ENCODE measurements at places on chromosomes 6 and 20. TPM values are rescaled to one million over a fixed set of nuclear protein-coding genes. Genes with fewer than 3 reads are reported as not detected.

The TFAP2A gene
- total RNA-seq = 14.2 TPM

- no peak for DNase-seq
These were observed 112.4 kb upstream of the SALL4 start for GRCh38 chr20:51914758-51915157.

- DNase-seq = no peak
These were observed 67.0 kb downstream of the IYD start for GRCh38 chr6:150435832-150436231.

DNA sequence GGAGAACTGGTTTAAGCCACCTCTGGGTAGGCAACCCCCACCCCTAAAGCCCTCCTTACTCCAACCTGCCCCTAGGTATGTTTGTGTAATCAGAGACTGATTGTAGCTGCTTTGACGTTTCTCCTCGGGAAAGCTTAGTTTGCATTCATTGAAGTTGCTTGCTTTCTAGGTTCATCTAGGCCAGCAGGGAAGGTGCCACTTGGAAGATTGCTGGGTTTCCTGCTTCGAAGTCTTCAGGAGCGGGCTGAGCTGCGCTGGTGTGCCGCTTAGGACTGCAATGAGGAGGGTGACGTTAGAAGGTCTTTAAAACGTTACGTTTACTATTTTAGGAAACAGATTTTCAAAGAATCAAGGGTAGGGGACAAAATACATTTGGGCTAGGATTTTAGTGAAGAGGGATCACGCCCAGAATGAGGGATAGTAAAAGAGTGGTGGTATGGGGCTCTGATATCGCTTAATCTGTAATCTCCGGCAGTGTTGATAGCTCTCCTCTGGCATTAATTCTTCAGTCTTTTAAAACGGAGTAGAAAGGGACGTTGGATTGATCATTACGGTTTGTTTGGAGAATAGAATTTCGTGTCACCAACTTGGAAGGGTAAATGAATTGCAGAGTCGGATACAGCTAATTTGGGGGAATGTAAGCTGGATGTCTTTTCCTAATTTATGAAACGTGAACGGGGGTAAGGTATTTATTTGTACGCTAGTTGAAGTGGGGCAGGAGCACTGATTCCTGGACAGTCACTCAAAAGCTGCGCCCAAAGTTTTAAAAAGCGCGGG is 92.6 kb upstream of the PRDM1 start:
- no peak for DNase-seq

The FAM83C gene
- total RNA-seq = not detected

The PRL gene
- total RNA-seq = not detected

DNA sequence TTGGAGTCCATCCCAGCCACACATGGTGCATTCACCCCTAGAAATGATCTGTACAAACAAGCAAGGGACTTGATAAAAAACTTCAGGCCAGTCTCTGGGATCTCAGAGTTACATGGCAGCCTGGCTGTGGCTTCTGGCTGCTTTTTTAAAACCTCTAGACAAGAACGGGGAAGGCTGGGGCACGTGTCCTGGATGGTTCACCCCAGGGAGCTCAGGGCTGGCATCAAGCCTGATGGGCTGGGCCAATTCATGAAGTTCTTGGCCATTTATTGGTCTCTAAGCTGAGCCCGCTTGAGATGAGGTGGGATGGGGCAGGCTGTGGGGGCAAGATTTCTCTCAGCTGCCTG is 10.4 kb upstream of the ZFAND3 start:
- DNase-seq = no peak

DNA sequence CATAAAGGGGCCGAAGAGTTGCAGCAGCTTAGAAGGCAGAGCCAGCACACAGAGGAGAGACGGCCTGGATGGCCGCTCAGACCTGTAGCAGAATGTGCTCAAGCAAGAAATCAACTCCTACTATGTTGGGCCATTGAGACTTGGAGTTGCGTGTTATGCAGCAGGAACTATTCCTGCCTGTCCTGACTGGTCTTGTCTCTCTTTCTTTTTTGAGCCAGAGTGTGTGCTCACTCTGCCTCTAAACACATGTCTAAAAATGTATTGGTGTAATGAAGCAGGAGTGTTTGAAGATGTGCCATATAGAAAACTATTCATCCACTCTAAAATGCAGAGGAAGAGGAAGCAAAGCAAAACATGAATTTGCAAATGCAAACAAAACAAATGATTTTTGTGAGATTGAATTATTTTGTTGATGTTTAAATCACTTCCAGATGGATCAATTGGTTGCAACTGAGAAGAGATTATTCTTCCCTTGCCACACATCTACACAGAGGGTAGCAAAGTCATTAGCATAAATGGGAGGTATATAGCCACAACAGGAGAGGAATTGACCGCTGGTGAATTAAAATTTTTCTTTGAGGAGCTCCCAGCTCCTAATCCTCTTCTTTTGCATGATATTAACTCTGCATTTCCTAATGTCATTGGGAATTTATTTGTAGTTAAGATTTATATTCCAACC is 20.4 kb upstream of the SYNJ2 start:
- no peak for DNase-seq

The PLA2G7 gene
- 10.6 TPM for total RNA-seq

GRCh38 chr20:19129306-19129705 is 83.1 kb upstream of the SLC24A3 start:
- DNase-seq = no peak

DNA sequence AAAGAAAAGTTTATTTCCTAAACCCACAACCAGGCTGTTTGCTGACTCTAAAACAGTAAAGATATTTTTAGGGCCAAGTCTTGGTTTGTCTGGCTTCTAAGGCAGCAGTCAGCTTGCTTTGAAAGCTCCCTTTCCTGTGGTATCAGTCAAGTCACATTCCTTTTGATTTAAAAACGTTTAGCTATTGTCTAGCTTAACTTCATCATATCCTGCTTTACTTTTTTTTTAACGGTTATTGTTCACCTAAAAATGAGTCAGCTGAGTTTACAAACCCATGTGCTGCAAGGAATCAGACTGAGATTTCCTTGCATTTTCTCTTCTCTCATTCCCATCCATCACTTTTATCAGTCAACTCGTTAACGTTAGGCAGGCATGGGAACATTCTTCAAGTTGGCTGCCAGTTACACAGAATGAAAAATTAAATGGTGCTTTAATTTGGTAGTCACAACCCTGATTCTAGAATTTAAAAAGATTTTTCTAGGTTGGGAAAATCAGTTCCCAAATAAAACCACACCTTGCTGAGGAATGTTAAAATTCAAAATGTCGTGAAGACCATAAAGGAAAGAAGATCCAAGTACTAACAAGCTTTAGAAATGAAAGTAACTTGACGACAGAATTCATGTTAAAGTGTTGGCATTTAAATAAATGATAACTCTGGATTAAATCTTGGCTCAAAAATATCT is 45.9 kb downstream of the ELOVL5 start:
- no peak for DNase-seq

The SRMS gene
- not detected for total RNA-seq

- no peak for DNase-seq
These were observed 198.9 kb downstream of the TSHZ2 start for GRCh38 chr20:53171065-53171464.

The CUL7 gene
- 8.2 TPM for total RNA-seq

The FERMT1 gene
- 12.9 TPM for total RNA-seq

The TBXT gene
- total RNA-seq = 2,059 TPM

The FANCE gene
- 4.7 TPM for total RNA-seq

GRCh38 chr6:16196260-16196983 is 42.0 kb upstream of the GMPR start:
- no peak for DNase-seq
